ENCODE measurements at places on chromosomes 11 and 22.
A peak's percentile ranks its signal among the peaks of the same experiment; 100 is the strongest.

DNA sequence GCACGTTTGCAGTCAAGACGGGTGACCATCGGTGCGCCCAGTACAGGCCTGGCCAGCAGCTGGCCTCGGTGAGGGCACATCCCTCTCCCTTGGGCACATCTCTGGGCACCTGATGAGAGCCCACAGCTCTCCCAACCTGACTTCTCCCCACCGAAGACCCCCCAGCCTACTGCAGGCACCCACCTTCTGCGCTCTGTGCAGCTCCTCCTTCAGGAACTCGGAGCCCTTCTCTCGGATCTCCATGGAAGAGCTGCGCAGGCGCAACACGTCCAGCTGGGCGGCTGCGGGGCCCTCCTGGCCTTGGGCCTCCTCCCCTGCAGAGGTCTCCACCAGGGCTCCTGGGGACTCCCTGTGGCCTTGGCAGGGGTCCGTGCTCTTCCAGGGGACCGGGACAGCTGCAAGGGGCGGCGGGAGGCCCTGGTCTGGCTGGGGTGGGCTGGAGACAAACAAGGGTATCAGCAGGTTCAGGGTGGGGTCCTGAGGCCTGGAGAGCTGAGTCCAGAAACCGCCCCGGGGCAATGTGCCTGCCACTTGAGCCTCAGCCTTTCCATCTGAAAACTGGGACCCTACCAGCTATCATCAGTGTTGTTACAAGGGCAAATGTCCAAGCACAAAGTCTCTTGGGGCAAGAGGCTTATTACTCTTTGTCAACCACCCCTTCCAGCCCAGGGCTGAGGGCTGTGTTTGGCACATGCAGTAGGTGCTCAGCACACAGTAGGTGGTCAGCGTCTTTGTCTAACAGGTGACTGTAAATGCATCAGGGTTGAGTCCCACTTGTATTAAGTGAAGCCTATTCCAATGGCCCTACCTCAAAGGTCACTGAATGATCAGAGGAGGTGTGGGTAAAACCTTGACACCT, 9.3 kb downstream of the RAB3IL1 start:
- no peak for DNase-seq

DNA sequence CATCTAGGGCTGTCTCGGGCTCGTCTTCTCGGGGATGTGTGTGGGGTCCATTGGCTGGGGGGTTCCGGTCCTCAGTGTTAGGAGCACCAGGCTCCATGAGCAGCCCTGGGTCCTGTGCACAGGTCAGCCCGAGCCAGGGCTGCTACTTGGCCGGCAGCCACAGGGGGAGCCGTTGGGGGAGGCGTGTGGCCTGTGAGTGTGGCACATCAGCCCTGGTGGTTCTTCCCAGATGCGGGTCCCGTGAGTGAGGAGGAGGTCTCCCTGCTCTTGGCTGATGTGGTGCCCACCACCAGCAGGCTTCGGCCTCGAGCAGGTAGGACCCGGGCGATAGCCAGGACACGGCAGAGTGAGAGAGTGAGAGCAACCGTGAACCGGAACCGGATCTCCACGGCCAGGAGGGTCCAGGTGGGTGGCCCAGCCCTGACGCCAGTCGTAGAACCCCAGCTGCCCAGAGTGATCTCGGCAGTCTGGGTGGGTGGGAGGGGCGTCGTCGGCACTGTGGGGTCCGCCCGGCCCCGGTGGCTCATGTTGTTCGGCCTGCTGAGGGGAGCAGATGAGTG, 18.5 kb downstream of the IRF7 start:
- no peak for DNase-seq

GRCh38 chr11:73270016-73270854, 1.9 kb upstream of the P2RY6 start:
- DNase-seq, result no peak

DNA sequence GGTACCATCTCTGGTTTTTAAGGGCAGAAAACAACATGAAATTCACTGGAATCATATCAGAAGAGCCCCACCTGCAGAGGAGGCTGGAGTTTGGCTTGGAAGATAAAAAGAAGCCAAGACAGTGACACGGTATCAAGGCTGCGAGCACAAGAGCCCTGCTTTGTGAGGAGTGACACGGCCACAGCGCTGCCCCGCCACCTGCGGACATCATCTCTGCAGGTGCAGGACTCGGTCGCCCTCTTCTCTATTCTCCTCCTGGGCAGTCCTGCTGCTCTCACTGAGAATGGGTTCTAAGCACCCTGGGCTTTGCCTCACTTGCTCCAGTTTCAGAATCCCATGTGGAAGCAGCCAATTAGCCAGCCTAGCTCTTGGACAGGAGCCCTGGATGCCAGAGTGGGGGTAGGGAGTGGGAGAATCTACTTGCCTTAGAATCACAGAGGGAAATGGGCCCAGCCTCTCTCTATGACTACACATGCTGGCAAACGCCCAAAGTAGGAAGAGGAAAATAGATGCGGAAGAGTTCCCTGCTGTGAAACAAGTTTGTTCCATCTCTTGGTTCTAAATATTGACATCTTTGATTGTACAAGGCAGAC, 17.1 kb downstream of the APOL4 start:
- no peak for DNase-seq

DNA sequence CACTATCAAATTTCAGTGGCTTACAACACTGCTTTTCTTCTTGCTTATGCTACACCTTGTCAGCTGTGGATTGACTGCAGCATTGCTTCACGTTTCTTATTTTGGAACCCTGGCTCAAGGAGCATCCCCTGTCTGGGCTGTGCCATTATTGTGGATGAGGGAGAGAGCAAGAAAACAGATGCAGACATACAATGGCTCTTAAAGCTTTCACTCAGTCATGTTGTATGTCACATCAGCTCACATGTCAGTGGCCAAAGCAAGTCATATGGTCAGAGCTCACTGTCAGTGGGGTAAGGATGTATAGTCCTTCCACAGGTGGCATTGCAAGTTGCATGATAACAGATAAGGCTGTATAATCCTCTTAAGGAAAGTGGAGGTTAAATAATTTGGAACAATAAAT, 10.0 kb downstream of the ARHGEF12 start:
- DNase-seq, result no peak

GRCh38 chr11:7889985-7890384, 41.1 kb downstream of the OR10A6 start:
- no peak for DNase-seq

DNA sequence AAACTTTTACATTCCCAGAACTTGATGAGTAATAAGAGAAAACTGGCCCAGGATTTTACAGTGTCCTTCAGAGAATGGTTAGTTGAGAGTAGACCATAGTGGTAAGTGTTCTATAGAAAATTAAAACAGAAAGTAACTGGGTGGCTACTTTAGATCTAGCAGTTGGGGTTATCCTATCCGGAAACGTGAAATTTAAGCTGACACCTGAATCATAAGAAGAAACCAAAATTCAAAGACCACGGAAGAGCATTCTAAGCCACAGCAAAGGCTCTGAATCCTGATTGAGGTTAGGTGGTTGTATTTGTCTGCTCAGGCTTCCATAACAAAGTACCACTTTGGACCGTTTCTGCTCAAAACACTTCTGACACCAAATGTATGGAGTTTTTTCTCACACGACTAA, 34.0 kb downstream of the TTC17 start:
- DNase-seq, result no peak

DNA sequence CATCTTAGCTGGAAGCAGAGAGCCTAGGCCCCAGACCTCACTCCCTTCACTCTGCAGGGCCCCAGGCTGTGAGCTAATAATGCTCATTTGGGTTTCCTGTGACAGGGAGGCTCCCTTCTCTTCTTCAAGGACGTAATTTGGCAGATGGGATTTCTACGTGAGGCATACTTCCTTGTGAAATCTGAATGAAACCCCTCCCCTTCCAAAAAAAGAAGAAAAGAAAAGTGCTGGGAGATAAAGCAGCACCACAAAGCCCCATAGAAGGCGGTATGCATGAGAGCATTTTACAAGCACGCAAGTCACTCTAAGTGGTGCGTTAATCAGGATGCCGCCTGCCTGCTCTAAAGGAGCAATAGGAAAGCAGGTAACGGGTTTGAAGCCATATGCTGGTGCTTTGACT, 5.7 kb downstream of the P2RX3 start:
- no peak for DNase-seq

DNA sequence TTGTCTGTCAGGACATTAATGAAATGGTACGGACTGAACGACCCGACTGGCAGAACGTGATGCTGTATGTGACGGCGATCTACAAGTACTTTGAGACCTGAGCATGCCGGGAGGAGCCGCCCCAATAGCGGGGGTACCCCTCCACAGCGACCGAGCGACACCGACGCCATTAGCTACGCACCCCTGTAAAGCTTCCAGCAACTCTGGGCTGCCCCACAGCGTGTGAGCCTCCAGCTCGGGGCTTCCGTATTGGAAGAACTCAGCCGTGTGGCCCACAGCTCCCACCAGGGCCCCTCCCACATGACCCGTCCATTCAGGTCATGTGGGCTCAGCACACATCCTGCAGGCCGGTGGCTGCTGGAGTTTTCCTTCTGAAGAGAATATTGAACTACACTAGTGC, 12.9 kb upstream of the ADORA2A start:
- no peak for DNase-seq

DNA sequence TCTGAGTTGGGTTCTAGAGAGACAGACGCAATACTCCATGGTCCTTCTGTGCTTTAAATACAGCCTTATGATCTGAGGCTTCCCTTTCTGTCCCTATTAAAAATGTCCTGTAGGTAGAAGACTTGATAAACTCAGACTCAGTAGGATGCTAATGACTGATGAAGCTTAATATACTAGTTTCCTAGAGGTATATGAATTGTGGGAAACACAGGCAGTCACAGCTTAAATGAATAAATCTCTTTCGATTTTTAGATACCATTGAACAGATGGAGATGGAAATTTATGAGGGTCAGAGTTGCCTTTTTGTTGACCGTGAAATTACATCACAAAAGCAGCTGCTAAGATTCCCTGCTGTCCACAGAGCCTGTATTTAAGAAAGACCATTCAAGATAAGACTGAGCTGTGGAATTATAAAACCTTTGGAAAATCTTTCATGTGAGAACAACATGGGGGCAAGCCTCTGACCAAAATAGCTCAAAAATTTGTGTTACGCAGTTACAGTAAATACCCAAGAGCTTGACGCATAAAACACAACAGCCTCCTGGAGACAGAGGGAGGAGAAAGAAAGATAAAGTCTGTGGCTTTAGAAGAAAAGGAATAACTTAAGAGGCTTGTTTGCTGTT, 172.3 kb downstream of the AASDHPPT start:
- no peak for DNase-seq

- DNase-seq, result peak; percentile 40
Measured at GRCh38 chr22:47851586-47851985, 1089.1 kb downstream of the TBC1D22A start.

DNA sequence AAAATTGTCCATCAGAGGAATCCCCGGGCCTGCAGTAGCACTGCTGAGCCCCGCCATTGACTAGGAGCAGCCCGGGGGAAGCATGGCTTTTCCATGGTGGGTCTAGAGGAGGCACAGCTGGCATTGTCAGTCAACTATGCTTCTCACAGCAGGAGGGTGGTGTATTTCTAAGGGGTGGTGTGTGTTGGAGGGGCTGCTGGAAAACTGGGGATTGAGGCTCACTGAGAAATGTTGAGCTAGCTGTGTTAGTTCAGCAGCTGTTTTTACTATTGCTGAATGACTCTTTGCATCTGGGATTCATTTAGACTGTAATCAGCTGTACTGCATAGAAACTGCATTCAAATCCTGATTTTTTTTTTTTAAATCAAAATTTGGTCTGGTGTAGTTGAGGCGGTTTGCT, 5.6 kb downstream of the DDX10 start:
- no peak for DNase-seq

DNA sequence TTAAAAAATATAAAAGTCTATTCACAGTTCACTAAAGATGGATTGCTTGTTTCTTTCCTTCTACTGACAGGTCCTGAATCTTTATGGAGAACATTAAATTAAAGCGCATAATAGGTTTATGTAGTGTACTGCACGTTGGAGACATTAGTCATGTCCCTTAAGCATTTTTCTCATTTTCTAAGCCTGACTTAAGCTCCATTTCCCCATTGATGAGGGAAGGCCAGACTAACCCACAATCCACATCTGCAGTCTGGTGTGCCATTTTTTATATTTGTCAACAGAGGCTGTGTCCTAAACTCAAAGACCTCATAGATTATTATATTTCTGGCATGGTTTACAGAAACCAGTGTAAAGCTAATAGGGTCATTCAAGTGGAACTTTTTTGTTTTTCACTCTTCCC, 39.9 kb downstream of the CADM1 start:
- DNase-seq, result peak; percentile 26

DNA sequence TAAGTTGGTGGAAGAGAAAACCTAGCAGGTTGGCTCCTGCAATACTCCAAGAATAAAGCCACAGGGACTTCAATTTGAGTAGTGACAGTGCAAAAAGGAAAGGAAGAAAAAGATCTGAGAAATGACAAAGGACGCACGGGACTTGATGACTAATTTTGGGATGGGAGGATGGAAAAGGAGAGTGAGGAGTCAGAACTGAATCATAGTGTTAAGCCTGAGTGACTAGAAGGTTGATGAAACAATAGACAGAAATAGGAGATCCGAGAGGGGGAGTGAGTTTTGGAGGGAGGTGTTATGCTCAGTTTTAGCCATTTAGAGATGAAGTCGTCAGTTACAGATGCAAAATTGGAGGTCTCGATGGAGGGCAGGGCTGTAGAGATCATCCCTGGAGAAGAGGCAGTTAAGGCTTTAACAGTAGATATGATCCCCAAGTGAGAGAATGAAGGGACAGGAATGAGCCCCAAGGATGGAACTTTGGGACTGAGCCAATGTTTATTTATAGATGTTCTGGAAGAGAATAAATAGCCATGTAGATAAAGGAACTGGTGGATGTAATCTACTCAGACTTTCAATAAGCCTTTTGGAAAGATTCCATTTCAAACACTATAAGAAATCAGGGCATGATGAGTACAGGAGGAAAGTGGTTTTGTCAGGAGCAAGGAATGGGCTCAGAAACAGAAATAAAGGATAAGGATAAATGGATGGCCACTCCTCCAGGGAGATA, 108.9 kb upstream of the NCAM1 start:
- DNase-seq, result no peak

- no peak for DNase-seq
Measured at GRCh38 chr22:20583471-20583922, 76.1 kb downstream of the MED15 start.

DNA sequence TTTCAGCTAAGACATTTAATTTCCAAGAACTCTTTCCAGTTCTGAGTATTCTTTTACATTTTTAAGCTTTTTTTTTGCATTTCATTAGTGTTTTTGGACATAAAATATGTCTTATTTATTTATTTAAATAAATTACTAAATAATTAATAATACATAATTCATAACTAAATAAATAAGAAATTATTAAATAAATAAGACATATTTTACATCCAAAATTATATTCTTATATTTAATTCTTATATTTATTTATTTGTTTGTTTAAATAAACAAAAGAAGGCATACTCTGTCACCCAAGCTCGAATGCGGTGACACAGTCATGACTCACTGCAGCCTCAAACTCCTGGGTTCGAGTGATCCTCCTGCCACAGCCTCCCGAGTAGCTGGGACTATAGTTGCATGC, 3.1 kb upstream of the MMP27 start:
- DNase-seq, result no peak

- DNase-seq, result no peak
Measured at GRCh38 chr22:31475800-31476199, 13.8 kb downstream of the EIF4ENIF1 start.

All from NCI-H1105 treated with DMSO at 0.1 percent for 48 hours (cell line).